ENCODE measurements at places on chromosomes 6 and 20. TPM values are rescaled to one million over a fixed set of nuclear protein-coding genes. Genes with fewer than 3 reads are reported as not detected.

DNA sequence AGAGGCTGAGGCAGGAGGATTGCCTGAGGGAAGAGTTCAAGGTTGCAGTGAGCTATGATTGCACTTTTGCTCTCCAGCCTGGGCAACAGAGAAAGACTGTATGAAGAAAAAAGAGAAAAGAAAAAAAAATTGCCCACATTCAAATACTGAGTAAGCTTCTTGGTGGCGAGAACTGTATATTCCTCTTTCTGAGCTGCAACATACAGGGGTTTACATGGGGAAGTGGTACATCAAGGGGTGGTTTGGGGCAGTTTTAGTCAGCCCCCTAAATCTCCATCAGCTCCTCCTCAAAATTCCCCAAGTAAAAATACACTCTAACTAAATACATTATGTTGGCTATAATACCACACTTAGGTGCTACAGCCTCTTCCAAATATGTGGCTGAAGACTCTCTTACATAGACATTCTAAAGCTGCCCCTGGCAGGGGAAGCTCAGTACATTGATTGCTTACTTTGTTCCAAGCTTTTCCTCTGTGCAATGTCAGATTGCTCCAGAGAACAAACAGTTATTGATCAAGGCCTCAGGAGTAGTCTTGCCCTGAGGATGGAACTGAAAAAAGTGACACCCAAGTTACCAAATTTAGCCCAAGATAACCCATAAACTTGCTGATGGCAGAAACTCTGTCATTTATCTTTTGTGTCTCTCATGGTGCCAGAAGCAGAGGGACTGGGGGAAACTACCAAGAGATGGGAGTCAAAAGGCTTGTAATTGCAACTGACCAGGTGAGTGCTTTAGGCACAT, 107.4 kb upstream of the RIPOR2 start:
- DNase-seq = no peak

DNA sequence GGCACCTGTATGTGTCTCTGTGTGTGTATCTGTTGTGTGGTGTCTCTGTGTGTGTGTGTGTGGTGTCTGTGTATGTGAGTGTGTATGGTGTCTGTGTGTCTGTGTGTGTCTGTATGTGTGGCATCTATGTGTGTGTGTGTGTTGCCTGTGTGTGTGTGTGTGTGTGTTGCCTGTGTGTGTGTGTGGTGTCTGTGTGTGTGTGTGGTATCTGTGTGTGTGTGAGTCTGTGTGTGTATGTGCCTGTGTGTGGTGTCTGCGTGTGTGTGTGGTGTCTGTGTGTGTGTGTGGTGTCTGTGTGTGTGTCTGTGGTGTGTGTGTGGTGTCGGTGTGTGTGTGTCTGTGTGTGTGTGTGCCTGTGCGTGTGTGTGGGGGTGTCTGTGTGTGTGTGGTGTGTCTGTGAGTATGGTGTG, 31.7 kb upstream of the VEGFA start:
- DNase-seq = no peak

MTCH1 gene
- total RNA-seq = 193 TPM

GRCh38 chr6:5705252-5705651, 301.5 kb downstream of the NRN1 start:
- no peak for DNase-seq

DNA sequence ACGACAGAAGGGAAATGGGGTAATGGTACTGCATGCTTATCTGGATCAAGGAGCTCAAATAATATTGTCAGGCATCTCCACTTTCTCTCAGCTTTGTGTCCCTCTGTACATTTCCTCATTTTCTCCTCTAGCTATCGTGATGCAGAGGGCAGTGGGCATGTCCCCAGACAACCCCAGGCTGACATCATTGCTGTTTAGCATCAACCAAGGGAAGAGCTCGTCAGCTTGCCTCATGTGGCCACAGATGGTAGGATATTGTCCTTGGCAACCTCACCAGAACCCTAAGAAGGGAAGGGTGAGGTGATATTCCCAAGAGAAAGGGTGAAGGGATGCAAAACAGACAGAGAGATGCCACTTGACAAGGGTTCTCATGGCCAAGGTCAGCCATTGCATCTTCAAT, 58.3 kb downstream of the MAFB start:
- no peak for DNase-seq

GRCh38 chr6:107207251-107207873, 92.0 kb upstream of the BEND3 start:
- no peak for DNase-seq

Measured in stomach (tissue), 19 donors.